ENCODE measurements at places on chromosomes 6 and 20.

DNA sequence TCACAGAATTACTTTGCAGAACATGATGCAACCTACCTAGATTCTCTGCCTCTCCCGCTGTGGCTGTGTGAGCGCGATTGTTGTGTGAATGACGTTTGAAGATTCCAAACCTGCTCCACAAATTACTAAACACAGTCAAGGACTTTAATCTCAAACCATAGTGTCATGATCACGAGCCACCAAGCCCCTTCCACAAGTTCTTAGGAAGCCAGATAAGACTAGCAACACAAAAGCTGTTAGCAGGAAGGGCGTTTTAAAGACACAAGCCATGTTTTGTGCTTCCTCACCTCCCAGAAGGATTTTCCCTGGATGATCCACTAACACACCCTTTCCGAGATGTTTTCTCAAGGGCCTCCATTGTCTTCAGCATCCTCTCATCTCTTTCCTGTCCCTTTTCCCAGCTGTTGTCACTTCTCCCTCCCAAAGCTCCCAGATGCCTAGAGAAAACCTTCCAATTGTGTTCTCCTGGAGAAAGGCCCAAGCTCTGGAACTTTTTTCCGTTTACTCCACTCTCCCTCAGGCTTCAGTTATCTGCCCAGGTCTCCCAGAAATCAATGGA is 12.8 kb downstream of the OPN5 start:
- DNase-seq: no peak

- no peak for DNase-seq
Observed at GRCh38 chr6:13280254-13280653, 48.1 kb downstream of the TBC1D7 start.

GRCh38 chr6:14066782-14067406 is 50.7 kb upstream of the CD83 start:
- DNase-seq: no peak

- DNase-seq: peak; percentile 33
Observed at GRCh38 chr6:27505209-27506027, 32.5 kb upstream of the ZNF184 start.

DNA sequence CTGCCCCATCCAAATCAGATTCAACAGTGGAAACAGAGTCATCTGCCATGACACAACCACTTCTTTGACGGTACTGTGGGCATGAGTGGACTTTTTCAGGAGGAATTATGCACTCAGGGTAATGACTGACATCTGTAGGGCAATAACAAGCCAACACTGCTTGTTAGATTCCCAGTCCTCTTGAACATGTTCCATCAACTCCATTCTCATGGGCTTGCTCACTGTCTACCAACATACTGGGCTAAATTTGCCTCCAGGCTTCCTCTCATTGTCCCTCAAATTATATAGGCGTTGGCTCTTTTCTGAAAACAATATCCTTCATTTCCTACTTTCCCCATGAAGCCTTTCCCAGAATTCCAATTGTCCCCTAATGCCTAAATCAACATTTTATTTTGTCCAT is 43.1 kb downstream of the ANKEF1 start:
- no peak for DNase-seq

All from stimulated activated CD8-positive, alpha-beta memory T cell treated with anti-CD3 and anti-CD28 coated beads, Interleukin-7, amount 100 ng/mL, for 48 hours (primary cell).